Stimulated activated CD4-positive, alpha-beta T cell treated with anti-CD3 and anti-CD28 coated beads, Interleukin-4, amount 100 ng/mL, for 24 hours (primary cell): ENCODE measurements at places on chromosomes 5 and 9.

- no peak for DNase-seq
Observed at GRCh38 chr9:115847216-115847615, 306.4 kb upstream of the PAPPA start.

DNA sequence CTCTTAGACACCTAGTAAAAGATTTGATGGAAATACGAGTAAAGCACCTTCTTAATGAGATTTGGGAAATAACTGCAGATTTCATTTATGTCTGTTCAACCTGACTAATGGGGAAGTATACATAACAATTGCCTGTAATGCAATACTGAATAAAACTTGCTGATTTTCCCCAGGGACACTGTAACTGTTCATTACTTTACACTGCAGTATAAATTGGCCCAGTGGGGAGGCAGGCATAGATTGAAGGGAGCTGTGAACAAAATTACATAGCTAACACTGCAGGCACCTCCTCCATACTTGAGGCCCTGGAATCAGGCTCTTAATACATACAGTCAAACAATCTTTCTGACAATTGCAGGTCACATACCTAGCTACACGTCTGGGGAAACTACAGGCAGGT, 216.2 kb downstream of the PTPRD start:
- no peak for DNase-seq

DNA sequence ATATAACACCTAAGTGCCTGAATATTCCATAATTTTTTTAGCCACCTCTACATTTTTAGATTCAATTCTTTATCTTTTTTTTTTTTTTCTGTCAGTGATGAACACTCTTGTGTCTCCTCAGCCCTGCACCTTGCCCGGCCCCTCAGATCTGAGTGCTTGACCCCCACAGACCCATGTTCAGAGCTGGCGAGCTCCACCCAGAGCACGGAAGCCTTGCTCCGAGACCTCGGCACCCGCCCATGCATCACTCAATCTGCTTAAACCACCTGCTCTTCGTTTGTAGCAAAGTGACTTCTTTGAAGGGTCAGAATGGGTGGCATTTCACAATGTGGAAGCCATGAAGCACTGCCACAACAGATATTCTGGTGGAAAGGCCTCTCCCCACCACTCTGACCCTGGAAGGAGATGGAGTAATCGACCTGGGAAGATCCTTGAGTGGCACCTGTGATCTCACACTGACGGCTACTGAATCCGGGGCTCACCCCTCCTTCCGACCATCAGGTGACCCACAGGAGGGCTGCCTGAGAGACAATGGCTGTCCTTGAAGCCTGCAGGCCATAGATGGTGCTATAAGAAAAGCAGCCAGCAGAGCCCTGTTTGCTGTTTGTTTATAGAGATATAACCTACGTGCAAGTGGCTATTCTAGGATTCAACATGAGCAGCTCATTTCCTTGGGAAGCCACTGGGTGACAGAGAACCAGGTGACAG, 261.1 kb upstream of the IRX4 start:
- no peak for DNase-seq

- no peak for DNase-seq
Observed at GRCh38 chr5:178331491-178331996, 98.9 kb upstream of the PHYKPL start.

DNA sequence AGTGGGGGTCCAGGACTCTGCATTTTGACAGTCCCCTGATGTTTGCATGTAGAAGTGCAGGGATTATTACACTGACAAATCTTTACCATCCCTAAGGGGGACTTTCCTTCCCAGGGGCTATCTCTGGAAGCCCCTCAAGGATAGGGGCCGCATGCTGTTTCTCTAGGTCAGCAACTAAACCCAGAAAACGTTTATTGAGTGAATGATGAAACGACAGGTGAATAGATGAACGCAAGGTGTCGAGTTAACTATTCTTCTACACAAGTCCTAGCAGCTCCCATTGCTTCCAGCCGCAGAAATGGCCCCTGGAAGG, 281 bp upstream of the HSD17B4 start:
- DNase-seq: no peak
